Esophagus muscularis mucosa (tissue), 4 donors: ENCODE measurements at places on chromosomes 16 and 17. TPM values are rescaled to one million over a fixed set of nuclear protein-coding genes. Genes with fewer than 3 reads are reported as not detected.
A peak's percentile ranks its signal among the peaks of the same experiment; 100 is the strongest.

- H3K4me3 ChIP-seq = no peak overlapping the region
- no peaks in the 10 kb centered on the region for H3K36me3 ChIP-seq
- H3K27ac ChIP-seq = peak overlapping the region; percentile 56
These were observed 8.1 kb upstream of the PMP22 start for GRCh38 chr17:15273141-15273793.

DNA sequence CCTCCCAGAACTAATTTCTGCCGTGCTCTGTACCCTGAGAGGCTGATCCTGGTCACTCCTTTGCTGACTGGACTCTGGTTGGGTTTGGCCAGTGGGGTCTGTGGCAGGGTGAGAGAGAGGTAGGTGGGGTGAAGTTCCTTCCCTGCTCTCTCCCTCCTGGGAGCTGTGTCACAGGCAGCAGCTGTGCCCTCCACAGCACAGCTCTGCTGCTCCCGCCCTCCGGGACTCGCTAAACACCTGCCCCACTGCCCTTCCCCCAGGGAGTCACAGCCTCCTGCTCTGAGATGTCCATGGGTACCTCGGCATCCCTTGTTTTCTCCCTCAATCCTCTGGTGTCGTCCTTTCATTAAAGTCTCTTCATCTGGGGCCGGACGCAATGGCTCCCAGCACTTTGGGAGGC lies 66.4 kb downstream of the SRCIN1 start:
- DNase-seq = no peak
- H3K4me1 ChIP-seq = no peaks in the 10 kb centered on the region
- peaks cover 61% of the 10 kb centered on the region for H3K27me3 ChIP-seq
- no peak overlapping the region for H3K4me3 ChIP-seq
- no peaks in the 10 kb centered on the region for H3K36me3 ChIP-seq

DNA sequence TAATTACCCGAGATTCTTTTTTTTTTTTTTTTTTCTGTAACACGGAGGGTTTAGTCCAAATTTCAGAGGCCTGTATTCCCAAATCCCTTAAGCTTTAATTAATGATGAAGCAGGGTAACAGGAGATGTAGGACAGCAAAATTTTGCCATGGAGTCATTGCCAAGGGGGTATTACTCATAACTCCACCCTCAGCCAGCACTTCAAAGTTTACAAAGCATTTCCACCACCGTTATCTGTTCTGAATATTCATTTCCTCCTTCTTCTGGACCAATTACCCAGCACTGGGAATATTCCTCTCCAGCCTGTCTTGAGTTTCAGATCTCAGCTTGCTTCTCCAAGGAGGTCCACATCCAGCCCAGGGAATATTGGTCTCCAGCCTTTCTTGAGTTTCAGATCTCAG lies 747.5 kb upstream of the EEF2KMT start:
- H3K27me3 ChIP-seq = no peaks in the 10 kb centered on the region
- no peak overlapping the region for H3K4me3 ChIP-seq
- no peak overlapping the region for H3K27ac ChIP-seq
- DNase-seq = no peak
- no peaks in the 10 kb centered on the region for H3K4me1 ChIP-seq
- no peaks in the 10 kb centered on the region for H3K36me3 ChIP-seq

ABCC11 gene
- not detected for total RNA-seq

DNA sequence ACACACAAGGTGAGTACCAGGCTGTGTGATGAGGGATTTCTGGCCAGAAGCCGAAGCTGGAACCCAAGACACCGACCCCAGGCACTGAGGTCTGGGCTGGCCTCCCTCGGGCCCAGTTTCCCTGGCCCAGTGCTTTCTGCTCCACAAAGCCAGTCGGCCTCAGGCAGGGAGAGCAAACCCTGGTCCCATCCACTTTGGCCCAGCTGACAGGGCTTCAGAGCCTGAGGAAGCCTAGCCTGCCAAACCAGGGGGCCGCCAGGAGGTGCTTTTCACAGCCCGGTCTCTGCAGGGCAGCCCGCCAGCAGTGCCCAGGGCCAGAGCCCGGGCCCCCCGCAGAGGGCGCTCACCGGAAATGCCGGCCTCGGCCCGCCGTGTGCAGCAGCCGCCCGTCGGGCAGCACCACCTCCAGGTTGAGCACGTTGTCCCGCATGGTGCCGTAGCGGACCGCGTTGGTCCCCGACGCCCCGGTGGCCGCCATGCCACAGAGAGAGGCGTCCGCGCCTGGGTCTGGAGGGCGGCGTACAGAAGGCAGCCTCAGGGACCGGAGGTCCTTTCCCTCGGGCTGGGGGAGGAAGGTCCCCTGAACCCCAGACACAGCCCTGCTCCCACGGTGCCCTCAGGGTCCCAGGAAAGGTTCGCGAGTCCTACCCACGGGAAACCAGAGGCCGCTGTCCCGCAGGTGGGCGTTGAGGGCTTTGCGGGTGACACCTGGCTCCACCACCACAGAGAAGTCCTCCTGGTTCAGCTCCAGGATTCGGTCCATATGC lies 2.2 kb downstream of the LDHD start:
- DNase-seq = no peak
- H3K27ac ChIP-seq = no peak overlapping the region
- H3K4me3 ChIP-seq = no peak overlapping the region
- H3K36me3 ChIP-seq = no peaks in the 10 kb centered on the region
- H3K4me1 ChIP-seq = peaks cover 60% of the 10 kb centered on the region

GRCh38 chr17:50266384-50267073 lies 7.7 kb upstream of the TMEM92 start:
- no peaks in the 10 kb centered on the region for H3K36me3 ChIP-seq
- DNase-seq = no peak
- no peak overlapping the region for H3K4me3 ChIP-seq
- H3K4me1 ChIP-seq = peaks cover 58% of the 10 kb centered on the region

DNA sequence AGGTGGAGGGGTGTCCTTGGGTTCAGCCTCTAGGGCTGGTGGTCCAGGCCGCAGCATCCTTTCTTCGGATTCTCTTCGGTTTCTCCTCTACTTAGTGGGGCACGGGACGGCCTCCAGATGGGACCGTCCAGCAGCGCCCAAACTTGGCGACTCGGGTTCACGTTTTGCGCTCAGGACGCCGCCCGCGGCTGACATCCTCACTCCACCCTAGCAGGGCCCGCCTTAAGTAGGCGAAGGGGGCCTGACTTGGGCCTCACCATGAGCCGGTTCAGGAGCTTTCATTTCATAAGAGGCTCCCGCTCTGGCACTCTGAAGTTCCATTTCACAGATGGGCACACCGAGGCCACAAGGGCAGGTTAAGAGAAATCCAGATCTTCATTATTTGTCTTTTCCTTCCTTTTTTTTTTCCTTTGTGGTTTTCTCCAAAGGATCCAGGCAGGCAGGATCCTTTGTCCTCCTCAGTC lies 141.2 kb downstream of the SEC14L1 start:
- H3K4me3 ChIP-seq = peak overlapping the region; percentile 56
- H3K27me3 ChIP-seq = peaks cover 15% of the 10 kb centered on the region
- no peak overlapping the region for H3K27ac ChIP-seq
- no peak for DNase-seq
- H3K4me1 ChIP-seq = peaks cover 26% of the 10 kb centered on the region
- no peaks in the 10 kb centered on the region for H3K36me3 ChIP-seq

CHST5 gene
- not detected for total RNA-seq

DNA sequence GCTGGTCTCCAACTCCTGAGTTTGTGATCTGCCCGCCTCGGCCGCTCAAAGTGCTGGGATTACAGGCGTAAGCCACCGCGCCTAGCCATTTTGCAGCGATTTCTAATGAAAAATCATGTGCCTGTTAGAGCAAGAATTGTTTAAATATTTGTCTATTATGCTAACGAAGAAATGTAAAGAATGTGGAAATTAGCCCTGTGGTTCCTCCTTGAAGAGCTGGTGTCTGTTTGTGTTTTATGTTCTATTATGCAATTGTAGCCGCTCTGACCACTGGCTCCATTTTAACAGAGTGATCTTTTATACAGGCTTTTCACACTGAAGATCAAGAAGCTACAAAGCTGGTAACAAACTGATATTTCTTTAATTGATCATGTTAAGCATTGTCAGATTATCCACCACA lies 217.3 kb downstream of the USP22 start:
- DNase-seq = no peak
- H3K4me3 ChIP-seq = no peak overlapping the region
- no peaks in the 10 kb centered on the region for H3K27me3 ChIP-seq

COIL gene
- 11.1 TPM for total RNA-seq

GRCh38 chr17:37179893-37180292 lies 195.9 kb upstream of the C17orf78 start:
- no peaks in the 10 kb centered on the region for H3K4me1 ChIP-seq
- no peaks in the 10 kb centered on the region for H3K27me3 ChIP-seq
- no peak overlapping the region for H3K4me3 ChIP-seq
- H3K27ac ChIP-seq = no peak overlapping the region
- H3K36me3 ChIP-seq = no peaks in the 10 kb centered on the region
- DNase-seq = no peak

DNA sequence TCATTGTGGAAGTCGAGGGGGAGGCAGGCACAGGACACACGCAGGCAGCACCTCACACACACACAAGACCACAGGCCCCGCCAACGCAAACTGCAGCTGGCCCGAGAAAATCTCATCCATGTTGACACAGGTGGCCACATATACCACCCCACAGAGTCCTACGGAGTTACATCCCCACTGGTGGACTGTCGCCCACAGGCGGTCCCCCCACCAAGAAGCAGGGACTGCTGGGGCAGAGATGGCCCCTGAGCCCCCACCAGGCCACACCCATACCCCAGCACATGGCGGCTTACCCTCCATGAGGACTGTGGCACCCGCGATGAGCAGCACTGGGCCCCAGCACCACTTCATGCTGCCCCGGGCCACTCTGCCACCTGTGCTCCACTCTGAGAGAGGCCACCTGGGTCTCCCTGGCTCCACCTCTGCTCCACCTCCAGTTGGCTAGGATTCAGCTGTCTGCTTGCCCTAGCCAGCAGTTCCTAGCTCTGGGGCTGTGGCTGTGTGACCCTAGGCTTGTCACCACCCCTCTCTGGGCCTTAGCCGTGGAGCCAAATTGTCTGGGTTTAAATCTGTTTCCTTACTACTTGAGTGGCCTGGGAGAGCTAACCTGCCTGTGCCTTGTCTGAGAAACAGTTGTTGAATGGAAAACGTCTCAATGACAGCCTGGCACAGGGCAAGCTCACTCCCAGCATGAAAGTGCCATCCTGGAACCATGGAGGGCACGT lies at the start of gene PRSS53:
TSS of gene PRSS53 (minus strand) at position 485 of the 725 bp plus-strand sequence. CDS start at position 351, 134 bp downstream.
- peaks cover 12% of the 10 kb centered on the region for H3K4me1 ChIP-seq
- H3K36me3 ChIP-seq = peaks cover 79% of the 10 kb centered on the region
- DNase-seq = no peak
- H3K4me3 ChIP-seq = no peak within 1 kb of the TSS
- H3K27me3 ChIP-seq = no peaks in the 10 kb centered on the region

HOXB9 gene
- not detected for total RNA-seq

SPECC1 gene
- 28.8 TPM for total RNA-seq

CDH5 gene
- total RNA-seq = 62.8 TPM

DHX58 gene
- total RNA-seq = 10.9 TPM

KRT39 gene
- not detected for total RNA-seq

GRCh38 chr17:49445591-49445990 lies 30.9 kb upstream of the PHB1 start:
- no peak overlapping the region for H3K27ac ChIP-seq
- no peak overlapping the region for H3K4me3 ChIP-seq
- DNase-seq = no peak
- no peaks in the 10 kb centered on the region for H3K36me3 ChIP-seq
- no peaks in the 10 kb centered on the region for H3K27me3 ChIP-seq
- H3K4me1 ChIP-seq = no peaks in the 10 kb centered on the region

DNA sequence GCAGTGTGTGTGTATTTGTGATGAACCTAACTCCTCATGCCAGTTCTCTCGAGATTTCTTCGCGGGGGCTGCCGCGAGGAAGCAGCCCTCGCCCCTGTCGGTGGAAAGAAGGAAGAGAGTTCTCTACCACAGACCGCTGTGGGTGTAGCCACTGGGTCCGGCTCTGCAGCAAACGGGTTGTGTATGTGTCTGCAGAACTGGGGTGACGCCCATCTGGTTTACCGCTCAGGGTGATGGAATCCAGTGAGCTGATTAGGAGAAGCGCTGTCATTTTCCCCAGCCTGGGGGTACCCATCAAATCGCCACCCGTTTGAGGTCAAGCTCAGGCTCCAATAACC lies 7.7 kb downstream of the CORO6 start:
- peak overlapping the region; percentile 48 for H3K4me3 ChIP-seq
- H3K36me3 ChIP-seq = no peaks in the 10 kb centered on the region
- peak overlapping the region; percentile 32 for H3K27ac ChIP-seq

DNA sequence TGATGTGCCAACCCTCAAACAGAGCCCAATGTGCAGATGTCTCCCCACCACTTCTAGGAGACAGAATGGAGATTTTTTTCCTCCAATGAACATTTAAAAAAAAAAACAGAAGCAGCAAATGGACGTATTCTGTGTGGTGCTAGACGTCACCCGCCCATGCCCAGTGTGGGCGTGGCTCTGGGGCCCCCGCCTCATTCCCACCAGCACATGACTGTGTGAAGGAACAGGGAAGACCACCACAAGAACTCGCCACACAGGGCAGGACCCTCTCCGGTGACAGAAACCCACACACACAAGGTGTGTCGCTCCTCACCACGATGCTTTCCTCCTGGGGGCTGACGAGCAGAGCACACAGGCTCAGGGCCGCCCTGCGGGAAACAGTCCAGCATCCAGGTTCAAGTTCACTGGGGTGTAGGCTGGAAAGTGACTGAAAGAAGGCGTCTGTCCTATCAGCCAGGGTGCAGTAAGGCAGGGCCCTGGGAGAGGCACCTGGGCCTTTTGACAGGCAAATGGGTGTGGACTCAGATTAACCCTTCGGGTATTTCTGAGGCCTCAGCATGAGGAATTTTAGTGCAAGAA lies 53.5 kb downstream of the KLHDC4 start:
- no peaks in the 10 kb centered on the region for H3K27me3 ChIP-seq
- DNase-seq = no peak
- H3K36me3 ChIP-seq = peaks cover 69% of the 10 kb centered on the region
- no peak overlapping the region for H3K27ac ChIP-seq
- H3K4me3 ChIP-seq = no peak overlapping the region

GRCh38 chr16:68452176-68452575 lies 3.9 kb upstream of the SMPD3 start:
- H3K27ac ChIP-seq = no peak overlapping the region
- H3K4me3 ChIP-seq = no peak overlapping the region
- H3K27me3 ChIP-seq = no peaks in the 10 kb centered on the region
- H3K4me1 ChIP-seq = peaks cover 33% of the 10 kb centered on the region

- H3K27me3 ChIP-seq = no peaks in the 10 kb centered on the region
- H3K36me3 ChIP-seq = peaks cover 36% of the 10 kb centered on the region
- peaks cover 4% of the 10 kb centered on the region for H3K4me1 ChIP-seq
- H3K4me3 ChIP-seq = no peak overlapping the region
- no peak for DNase-seq
These were observed 43.4 kb downstream of the NEUROD2 start for GRCh38 chr17:39564211-39564848.
